Effector CD4-positive, alpha-beta T cell (primary cell): ENCODE measurements at places on chromosomes 1 and 21.

- no peak for DNase-seq
Measured at GRCh38 chr1:210747890-210748289, 386.1 kb downstream of the KCNH1 start.

DNA sequence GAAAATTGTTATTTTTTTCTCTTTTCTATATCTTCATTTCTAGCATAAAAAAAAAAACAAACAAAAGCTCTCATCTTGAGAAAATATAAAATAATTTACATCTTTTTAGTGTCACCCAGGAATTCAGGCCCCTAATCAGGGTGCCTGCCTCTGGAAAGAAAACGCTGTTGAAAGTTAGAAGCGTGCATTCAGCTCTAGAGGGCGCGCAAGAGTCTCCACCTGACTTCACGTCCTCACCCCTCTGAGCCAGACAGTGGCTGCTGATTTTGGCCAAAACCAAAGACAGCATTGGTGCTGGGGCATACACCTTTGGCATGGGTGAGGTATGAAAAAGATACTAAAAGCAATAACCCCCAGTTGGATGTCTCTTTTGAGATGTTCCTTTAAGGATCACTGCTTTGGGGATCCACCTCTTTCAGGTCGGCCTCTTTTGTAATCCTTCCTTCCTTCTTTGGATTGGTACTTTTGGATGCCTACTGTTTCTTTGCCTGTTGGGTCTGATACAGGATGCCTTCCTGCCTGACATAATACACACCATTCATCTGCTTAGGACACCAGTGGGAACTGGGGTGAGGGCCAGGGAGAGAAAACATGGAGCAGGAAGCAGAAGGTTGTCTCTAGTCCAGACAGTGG is 77.6 kb upstream of the CHRM3 start:
- no peak for DNase-seq

DNA sequence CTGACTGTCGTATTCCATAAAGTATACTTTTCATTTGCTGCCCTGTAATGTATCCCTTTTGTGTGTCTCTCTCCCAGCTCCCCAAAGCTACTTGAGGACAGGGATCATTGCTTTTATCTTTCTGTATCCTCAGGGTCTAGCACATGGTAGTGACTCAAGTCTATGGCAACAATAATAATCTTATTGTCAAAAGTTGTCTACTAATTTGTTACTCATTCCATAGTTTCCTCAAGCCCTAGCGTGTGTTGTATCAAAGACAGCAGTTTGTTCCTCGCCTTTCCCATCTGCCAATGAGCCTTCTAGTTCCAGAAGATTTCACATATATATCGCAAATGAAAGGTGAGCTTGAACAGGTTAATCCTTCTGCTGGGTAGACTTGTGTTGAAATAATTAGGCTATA is 9.8 kb upstream of the SLC30A1 start:
- DNase-seq: no peak

DNA sequence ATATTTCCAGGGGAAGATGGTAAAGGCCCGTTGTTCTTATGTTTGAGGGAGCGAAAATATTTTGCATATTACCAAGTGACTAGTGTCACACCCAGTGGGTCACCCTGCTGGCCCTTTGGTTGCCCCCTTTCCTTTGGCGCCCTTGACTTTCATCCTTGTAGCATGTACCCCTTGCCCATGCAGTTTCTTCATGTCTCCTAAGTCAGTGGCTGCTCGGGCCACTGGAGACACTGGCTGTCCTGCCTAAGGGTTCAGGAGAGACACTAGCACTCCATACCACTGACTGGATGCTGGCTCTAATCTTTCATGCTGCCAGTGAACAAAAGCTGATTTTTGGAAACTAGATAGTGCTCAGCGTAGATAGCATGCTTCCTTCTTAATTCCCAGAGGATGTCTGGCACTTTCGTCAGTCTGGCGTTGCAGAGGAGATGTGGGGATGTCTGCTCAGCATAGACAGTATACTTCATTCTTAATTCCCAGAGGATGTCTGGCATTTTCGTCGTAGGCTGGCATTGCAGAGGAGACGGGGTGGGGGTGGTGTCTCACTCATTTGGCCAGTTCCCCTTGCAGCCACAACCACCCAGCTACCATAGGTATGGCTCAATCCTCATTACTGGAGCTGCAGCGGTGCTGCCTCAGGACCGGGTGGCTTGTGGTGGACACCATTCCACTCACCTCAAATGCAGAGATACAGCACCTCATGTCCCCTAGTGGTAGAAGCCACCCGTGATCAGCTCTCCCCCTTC is 770.9 kb upstream of the TPTE start:
- no peak for DNase-seq

DNA sequence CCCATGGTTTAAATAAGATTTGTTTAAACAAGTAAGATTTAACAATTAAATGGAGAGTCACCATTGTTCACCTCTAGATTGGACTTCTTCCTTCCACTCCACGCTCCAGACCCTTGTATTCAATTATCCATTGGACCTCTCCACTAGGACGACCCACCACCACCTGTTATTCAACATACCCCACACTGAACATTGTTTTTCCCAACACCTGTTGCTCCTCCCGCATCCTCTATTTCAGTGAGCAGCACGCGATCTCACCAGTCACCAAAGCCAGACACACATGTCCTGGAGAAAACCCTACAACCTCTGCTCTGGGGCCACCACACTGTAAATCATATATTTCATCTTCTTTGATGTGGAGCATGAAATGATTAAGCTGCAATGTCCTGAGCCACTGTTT is 28.6 kb downstream of the ATP8B2 start:
- no peak for DNase-seq

- DNase-seq: no peak
Measured at GRCh38 chr1:22737374-22738068, 26.9 kb downstream of the EPHB2 start.

- DNase-seq: no peak
Measured at GRCh38 chr1:72670902-72671301, 388.6 kb upstream of the NEGR1 start.

DNA sequence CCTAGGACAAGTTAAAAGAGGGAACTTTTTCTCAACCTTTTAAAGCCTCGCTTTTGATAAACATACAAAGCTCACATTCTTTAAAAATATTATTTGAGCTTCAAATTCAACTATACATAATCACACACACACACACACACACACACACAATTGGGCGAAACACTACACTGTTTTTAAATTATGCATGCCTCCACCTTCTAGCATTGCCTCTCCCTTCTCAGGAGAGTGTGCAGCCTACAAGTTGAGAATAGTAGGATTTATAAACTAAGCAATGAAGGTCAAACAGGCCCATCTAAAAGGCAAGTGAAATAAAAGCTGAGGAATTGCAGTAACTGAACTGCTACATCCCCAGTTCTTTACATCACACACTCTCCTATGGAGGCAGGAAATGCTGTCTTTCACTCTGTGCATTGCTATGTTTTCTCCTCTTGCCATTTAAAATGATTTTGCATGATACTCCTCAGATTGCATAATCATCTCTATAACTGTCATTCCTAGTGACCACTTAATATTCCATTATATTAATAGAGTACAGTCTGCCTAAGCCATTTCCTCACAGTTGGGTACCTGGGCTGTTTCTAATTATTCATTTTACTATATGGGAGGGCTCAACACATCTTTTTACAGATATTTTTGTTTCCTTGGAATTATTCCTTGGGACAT is 92.5 kb upstream of the KCNE2 start:
- DNase-seq: no peak

GRCh38 chr1:1137256-1138045 is 21.6 kb upstream of the C1orf159 start:
- peak; percentile 57 for DNase-seq

- DNase-seq: no peak
Measured at GRCh38 chr1:99737016-99737415, 29.4 kb downstream of the FRRS1 start.

DNA sequence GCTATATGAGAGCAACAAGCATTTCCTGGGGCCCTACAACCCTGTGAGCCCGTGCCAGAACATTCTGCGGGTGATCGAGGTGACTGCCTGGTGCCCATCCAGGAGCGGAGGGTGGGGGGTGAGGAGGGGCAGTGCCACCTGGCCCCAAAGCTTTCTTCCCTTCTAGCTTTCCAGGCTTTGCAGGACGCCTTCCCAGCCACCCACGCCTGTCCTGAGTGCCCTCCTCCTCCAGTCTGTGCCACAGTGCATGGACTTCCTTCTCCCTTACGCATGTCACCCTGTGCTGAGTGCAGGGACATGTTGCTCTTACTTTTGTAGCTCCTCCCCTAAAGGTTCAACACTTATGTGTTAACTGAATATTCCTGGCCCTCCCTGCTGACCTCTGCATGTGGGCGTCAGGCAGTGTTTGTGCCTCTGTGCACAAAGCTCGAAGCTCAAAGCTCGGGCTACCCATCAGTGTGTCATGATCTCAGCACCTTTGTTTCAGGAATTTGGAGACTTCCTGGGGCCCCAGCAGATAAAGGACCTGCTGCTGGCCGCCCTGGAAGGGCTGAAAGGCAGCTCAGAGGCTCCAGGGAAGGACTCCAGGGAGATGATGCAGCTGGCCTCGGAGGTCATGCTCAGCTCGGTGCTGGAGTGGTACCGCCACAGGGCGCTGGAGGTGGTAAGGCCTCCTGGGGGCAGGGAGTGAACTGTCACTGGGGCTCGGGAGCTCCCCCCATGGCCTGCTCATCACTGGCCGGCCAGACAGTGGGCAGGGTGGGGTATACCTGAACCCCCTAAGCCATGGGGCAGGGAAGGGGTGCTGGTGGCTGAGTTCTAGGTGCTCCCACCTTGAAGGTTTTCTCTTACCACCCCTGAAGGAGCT is 36.7 kb upstream of the TTC4 start:
- no peak for DNase-seq

DNA sequence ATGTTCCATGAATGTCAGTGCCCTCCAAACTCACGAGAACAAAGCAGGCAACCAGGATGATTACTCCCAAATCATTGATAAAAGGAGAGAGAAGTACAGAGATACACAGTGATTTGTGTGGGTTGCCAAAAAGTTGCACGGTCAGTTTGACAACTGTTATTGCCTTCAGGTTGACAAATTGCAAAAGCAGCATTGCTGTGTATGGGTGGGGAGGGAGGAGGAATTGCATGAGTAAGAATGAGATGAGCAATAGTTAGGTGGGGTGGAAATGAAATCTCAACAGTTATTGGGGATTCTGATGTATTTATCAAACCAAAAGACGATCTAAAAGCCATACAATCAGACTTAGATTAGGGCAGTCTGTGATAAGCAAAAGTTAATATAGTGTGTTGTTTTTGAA is 93.7 kb downstream of the NTMT2 start:
- DNase-seq: no peak

DNA sequence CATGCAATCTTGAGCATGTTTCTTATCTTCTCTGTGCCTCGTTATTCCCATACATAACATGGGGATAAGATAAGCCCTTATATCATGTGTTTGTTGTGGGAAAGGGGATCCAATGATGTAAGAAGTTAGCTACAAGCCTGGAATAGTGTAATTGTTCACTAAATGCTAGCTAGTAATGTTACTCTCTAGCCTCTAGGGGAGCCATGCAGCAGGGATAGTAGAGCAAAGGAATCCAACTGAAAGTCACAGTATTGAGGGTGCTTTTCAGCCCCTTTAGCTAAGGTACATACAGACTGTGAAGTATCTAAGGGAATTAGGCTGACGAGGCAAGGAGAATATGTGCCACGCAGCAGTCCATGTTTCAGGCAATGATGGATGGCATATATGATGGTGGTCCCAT is 46.9 kb downstream of the IL23R start:
- no peak for DNase-seq

GRCh38 chr1:6185151-6185550 is 5.0 kb upstream of the CHD5 start:
- no peak for DNase-seq

DNA sequence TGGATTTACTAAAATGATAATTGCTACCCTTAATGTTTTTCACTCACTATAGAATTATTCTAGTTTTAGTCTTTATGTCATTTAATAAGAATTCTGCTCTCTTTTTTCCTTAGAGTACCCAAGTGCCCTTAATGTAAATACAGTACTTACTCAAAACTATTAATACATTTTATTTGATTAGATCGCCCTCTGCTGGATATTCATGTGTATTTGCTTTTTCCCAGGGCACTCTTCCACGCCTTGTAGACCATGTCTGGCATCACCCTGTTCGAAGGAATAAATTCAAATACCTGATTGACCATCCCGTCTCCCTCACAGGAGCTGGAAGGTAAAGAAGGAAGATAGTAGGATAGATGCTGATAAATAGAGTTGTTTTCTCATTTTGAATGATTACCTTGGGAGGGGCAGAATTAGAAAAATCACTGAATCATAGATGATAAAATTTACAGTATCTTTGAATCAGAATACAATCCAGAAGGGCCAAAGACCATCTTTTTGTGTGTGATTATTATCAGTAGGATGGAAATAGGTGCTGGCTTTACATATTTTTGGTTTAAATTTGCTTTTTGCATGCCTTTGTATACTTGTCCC is 4.1 kb downstream of the AXDND1 start:
- DNase-seq: peak; percentile 26

- DNase-seq: no peak
Measured at GRCh38 chr1:205533748-205534443, 29.4 kb downstream of the CDK18 start.

DNA sequence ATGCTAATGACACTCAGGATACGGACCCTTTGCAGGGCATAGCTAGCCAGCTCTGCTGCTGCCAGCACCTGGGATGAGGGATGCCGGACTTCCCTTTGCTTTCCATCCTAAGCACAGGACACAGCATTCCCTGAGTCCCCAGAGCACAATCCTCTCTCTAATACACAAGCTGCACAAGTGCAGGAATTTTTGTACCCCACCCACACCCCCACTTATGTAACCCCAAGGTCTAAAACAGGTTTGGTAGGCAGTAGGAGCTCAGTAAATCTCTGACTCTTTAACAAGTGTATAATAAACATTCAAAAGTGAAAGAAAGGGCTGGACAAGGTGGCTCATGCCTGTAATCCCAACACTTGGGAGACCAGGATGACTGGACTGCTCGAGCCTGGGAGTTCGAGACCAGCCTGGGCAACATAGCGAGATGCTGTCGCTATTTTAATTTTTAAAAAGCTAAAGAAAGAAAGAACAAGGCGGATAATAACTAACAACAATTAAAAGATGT is 42.2 kb upstream of the IGSF3 start:
- DNase-seq: no peak

- no peak for DNase-seq
Measured at GRCh38 chr1:110525249-110525595, 6.2 kb upstream of the KCNA10 start.
